ENCODE measurements at places on chromosomes 2 and 18.
A peak's percentile ranks its signal among the peaks of the same experiment; 100 is the strongest.

DNA sequence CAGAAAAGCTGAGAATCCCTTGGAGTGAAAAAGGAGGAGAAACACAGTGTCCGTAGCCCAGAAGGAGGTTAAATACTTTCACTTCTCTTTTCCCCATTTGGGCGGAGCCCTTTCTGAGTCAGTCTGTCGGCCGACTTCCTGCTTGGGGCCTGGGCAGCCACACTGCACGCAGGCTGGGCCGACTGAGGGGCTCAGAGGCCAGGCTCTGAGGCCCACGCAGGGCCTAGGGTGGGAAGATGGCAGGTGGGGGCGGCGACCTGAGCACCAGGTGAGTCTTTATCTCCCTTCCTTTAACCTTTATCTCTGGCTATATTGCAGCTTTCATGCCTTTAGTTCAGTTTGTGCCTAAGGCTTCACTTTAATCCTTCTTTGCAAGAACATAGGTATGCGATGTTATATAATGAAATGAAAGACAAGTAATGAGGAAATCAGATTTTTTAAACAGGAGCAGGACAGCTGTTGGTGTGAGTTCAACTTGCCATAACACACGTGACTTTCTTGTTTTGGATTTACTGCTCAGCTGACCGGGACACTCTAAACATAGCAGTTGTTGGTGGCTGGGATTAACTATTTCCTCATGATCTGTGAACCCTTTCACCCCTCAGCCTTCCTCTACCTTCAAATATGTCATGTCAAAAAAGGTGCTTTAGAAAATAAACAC is at the start of gene SP100:
SP100 (plus strand) TSS at position 141 of the 661 bp plus-strand sequence; CDS start at position 237, 96 bp downstream.
- peak; percentile 84 for DNase-seq

DNA sequence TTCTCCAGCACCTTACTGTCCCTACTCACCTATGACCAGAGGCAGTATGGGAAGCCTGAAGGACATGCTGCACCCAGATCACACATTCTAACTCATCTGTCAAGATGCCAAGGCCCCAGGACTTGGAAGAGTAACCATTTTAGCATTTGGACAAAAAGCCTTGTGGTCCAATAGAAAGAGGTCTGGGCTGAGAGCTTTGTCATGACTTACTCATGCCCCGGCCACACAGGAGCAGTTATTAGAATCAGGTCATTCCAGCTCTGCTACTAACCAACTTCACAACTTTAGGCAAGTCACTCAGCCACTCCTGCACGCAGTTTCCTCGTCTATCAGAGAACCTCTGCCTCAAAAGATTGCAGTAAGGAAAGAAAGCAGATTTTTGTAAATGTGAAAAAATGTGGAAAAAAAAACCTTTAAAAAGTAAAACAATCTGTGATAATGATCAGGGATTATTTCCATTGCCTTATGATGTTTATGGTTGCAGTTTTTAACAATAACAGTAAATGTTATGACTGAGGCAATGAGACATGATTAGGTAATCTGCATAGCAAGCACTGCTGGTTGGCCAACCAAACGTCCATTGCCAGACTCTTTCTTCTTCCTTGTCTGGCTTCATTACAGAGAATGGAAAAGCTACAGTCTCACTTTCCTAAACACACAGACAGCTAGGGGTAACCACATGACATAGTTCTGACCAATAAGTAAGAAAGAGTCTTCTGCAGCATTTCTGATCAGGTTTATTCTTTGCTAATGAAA is 255.4 kb upstream of the CHAC2 start:
- no peak for DNase-seq

- no peak for DNase-seq
Measured at GRCh38 chr18:10044054-10044453, 130.2 kb downstream of the VAPA start.

GRCh38 chr2:149661844-149662243 is 74.3 kb upstream of the MMADHC start:
- DNase-seq, result peak; percentile 74

DNA sequence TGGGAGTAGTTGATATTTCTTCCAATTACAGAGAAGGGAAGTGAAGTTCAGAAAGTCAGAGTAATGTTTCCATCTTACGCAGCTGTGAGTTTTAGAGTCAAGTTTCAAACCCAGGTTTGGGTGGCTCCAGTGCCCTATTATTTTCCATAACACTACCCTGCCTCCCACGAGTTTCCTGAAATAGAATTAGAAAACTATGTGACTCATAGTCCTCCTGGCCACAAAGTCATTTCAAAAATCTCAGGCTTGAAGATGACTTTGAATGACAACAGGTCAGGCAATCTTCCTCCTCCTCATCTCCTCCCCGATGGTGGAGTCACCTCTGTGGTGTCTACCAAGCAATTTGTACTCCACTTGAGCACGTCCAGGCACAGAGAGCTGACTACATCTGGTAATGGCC is 212.3 kb upstream of the TRIB2 start:
- DNase-seq, result peak; percentile 54

DNA sequence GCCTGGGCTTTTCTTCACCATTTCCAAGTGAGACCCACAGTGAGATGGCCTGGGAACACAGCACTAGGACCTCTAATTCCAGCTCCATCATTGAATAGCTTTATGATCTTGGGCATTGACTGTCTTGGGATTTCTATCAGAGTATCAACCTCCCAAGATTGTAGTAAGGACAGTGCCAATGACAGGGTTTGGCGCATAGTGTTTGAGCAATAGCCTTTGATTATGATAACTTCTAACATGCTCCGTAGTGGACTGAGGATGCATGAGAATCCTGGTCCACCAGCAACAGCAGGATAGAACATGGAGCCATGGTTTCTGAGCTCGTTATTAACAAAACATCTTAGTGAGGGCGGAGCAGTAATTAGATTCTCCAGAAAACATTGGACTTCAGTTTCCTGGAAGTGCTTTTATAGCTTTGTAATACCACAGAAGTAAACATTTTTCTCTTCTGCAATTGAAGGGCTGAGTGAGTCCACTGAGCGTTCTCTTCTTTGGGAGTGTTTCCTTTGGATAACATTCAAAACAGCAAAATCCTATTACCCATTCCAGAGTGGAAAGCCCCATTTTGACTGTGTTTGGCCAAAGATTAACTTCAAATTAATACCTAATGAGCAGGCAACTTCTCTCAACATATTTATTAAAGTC is 63.7 kb downstream of the IL1R2 start:
- DNase-seq, result peak; percentile 68

- DNase-seq, result no peak
Measured at GRCh38 chr2:112907001-112907949, 3.7 kb upstream of the IL37 start.

DNA sequence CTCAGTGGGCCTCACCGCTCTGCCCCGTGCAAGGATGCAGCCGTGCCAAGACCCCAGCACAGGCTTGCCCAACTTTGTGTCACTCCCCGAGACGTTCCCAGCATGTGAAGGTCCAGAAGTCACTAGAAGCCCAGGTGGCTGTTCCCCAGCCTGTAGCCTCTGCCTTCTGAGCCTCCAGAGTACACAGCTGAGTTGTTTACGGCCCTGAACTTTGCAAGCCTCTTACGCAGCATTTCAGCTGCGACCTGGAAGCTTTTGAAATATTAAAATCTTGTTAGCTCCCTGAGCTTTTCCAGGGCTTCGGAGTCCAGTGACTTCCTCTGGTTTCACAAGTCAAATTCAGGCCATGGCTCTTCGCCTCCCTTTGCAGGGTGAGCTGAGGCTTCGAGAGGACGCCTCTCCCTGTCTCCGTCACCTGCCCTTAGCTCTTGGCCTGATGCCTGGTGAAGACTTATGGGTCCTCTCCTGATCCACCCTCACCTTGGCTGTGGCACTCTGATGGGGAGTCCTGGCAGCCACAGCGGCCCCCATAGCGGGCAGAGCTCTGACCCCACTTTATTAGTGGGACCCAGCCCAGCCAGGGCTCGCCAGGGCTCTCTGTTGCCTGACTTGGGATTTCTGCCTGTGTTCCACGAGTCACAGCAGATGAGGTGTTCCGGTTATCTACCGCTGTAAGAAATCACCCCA is 76.5 kb upstream of the HPCAL1 start:
- DNase-seq, result no peak

DNA sequence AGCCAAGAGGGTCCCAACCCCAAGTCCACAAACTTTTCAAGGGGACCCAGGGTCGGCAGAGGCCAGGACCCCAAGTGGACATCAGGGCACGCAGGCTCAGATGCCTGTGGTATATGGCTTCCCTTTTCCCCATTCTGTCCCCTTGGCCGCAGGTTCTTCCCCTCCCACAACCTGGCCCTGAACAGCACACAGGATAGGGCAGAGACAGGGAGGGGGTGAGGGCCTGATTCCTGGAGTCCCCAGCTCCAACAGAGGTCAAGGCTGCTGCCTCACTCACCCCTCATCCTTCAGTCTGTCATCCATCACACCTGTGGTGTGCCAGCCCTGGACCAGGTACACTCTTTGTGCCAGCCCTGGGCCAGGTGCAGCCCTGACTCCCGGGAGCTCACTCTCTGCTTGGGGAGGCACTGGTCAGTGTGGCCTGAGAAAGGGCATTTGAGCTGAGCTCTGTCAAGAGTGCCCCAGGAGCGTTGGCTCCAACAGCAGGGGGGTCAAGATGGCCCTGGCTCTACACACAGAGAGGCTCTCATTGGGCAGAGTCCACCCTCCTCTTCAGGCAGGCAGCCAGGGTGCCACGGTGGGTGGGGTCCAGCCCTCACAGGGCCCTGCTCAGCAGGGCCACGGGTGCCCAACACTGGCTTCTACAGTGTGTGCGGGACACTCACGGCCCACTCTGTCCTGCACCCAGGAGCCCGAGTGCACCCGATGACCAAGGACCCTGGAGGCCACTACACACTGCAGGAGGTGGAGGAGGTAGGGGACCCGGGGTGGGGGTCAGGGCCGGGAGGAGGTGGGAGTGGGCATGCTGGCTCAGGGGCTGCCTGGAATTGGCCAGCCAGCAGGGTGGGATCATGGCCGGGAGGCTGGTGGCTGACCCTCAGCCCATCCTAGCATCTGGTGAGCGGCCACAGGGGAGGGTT is 1.6 kb downstream of the AGXT start:
- DNase-seq, result no peak

DNA sequence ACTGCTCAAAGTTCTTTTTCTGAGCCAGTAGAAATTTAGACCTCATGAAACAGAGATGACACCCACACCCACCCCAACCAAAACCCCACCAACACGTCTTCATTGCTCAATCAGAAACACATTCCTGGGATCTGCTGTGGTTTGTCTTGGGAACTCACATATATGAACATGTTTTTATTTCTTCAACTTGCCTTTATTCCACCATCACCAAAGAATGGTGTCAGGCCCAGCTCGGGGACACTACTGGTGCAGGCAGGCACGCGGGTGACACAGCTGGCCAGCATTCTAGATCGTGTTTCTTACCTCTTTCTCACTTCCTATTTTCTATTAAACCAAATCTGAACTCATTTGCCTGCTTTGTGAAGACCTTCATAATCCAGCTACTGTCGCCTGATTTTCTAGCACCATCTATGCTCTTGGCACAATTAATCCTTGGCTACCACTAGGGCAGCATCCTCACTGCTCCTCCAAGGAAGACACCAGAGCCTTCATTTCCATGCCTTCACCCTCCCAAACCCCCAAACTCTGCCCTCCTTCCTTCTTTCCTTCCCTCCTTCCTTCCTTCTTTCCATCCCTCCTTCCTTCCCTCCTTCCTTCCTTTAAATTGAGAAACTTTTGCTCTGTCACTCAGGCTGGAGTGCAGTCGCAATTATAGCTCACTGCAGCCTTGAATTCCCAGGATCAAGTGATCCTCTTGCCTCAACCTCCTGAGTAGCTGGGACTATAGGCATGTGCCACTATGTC is 157.1 kb downstream of the BCL2 start:
- no peak for DNase-seq

- DNase-seq, result peak; percentile 24
Measured at GRCh38 chr2:147845411-147845971, 662 bp downstream of the ACVR2A start.

- no peak for DNase-seq
Measured at GRCh38 chr2:66555501-66556324, 120.8 kb downstream of the MEIS1 start.

GRCh38 chr2:232798187-232798586 is 21.8 kb upstream of the KCNJ13 start:
- no peak for DNase-seq

- no peak for DNase-seq
Measured at GRCh38 chr2:227774895-227775842, 29.5 kb downstream of the SCYGR8 start.

DNA sequence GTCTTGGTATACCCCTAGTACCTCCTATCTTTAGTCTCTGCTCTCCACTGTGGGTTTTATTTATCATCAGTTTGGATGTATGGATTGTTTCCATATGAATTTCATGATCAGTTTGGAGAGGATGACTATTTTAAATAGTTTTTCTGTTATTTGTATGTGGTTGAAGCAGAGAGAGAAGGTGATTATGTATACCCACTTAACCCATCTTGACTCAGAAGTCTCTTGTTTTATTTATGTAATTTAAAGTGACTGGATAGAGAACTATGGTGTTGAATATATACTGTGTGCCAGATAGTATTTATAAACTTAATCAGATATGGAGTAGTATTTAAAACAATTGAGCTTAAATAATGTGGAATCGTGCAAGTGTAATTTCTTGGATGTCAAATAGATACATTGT is 39.9 kb downstream of the SMAD4 start:
- no peak for DNase-seq

DNA sequence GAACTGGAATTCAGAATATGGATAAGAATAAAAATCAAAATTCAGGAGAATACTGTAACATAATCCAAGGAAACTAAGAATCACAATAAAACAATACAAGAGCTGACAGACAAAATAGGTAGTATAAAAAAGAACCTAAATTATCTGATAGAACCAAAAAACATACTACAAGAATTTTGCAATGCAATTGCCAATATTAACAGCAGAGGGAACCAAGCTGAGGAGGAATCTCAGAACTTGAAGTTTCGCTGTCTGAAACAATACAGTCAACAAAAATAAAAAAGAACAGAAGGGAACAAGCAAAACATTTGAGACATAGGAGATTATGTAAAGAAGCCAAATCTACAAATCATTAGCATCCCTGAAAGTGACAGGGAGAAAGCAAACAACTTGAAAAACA is 84.1 kb upstream of the GALNT13 start:
- no peak for DNase-seq

- peak; percentile 49 for DNase-seq
Measured at GRCh38 chr18:47969816-47970215, 39.4 kb upstream of the SMAD2 start.

GRCh38 chr2:159124441-159124911 is 156.0 kb downstream of the TANC1 start:
- DNase-seq, result peak; percentile 94

GRCh38 chr2:100453853-100454252 is 16.4 kb upstream of the NMS start:
- no peak for DNase-seq
